T-helper 2 cell (primary cell): ENCODE measurements at places on chromosomes 5 and 9.

DNA sequence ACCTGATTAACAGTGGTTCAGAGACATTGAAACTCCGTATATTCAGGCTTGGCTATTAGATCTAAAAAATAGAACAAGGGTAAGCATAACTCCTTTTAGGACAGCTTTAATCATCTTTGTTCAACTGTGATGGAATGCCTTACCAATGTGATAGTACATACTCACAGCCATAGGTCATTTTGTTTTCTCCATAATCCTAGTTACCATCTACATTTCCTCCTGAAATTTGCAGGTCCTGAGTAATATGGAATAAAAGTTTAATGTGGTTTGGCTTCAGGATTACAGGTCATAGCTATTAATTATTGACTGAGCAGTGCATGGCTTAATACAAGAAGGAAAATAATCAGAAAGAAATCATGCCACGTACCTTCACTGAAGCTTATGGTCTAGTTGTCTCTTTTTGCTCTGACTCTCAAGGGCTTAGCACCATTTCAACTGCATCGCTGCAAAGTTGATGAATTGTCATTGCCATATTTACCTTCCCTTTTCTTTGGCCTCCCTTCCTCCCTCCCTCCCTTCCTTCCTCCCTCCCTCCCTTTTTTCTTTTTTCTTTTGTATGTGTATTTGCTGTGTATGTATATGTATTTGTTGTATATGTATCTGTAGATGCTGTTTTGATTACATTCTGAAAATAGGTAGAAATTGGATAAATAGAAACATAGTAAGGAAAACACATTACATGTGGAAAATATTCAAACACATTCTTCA is 250.9 kb upstream of the ZNF608 start:
- no peak for DNase-seq

- DNase-seq = no peak
These were observed 3.3 kb downstream of the ACSL6 start for GRCh38 chr5:132008163-132008473.

GRCh38 chr5:170861667-170861916 is 226 bp upstream of the RANBP17 start:
- no peak for DNase-seq

GRCh38 chr9:11158063-11158462 is 545.3 kb upstream of the PTPRD start:
- no peak for DNase-seq

- no peak for DNase-seq
These were observed 51.1 kb downstream of the FNIP1 start for GRCh38 chr5:131745703-131746102.

- no peak for DNase-seq
These were observed 62.3 kb downstream of the ACER2 start for GRCh38 chr9:19470981-19471650.

GRCh38 chr5:114319821-114320220 is 42.0 kb upstream of the KCNN2 start:
- no peak for DNase-seq

DNA sequence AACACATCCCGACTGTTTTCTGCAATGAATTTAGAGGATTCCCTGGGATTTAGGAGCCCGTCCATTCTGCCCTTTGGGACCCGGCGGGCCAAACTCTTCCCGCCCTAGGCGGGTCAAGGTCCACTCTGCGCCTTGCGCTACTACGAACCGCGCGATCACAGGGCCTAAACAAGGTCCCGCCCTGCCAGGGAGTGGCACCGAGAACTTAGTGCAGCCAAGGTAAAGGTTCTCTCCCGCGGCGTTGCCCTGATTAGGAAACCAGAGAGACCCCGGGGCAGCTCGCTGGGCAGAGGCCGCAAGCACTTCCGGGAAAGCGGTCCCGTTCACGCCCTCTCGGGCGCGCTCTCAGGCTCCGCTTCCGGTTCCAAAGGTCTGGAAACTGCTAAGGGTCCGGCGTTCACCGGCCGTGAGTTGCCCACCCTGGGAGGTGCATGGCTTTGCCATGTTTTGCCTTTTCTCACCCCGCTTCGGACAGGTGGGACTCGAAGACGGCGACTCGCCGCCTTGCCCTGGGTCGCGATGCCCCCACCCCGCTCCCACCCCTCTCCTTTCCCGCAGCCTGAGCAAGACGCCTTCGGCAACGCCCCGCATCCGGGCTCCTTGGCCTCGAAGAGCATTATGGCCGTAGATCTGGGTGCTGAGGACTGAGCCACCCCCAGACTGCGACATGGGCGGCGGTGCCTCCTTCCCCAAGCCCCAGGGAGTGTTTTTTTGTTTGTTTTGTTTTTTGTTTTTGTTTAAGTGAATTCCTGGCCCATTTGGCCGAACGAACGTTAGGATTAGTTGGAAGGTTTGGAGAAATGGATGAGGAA is 23.4 kb downstream of the HNRNPK start:
- peak; percentile 49 for DNase-seq

DNA sequence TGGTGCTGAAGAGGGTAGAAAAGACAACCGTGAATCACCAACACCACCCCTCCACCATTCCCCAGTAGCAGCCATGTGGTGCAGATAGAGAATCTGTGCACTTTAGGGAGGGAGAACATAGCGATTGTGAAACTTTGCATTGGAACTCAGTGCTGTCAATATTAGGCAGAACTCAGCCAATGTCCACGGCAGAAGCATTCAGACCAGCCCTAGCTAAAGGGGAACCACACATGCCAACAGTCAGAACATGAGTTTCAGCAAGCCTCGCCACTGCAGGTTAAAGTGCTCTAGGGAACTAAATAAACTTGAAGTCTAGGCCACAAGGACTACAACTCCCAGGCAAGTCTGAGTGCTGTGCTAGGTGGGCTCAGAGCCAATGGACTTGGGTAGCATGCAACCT is 38.5 kb upstream of the DEPDC1B start:
- DNase-seq = no peak
